ENCODE measurements at places on chromosomes 12 and 14.

- DNase-seq = peak; percentile 43
Observed at GRCh38 chr12:42507565-42507964, 82.0 kb downstream of the PRICKLE1 start.

- no peak for DNase-seq
Observed at GRCh38 chr14:76012354-76012753, 26.8 kb downstream of the IFT43 start.

- no peak for DNase-seq
Observed at GRCh38 chr14:102804858-102805257, 27.6 kb downstream of the TRAF3 start.

- DNase-seq = no peak
Observed at GRCh38 chr14:21197418-21198205, 41.7 kb upstream of the OR5AU1 start.

GRCh38 chr14:72945356-72946027 lies 19.2 kb downstream of the DCAF4 start:
- DNase-seq = no peak

DNA sequence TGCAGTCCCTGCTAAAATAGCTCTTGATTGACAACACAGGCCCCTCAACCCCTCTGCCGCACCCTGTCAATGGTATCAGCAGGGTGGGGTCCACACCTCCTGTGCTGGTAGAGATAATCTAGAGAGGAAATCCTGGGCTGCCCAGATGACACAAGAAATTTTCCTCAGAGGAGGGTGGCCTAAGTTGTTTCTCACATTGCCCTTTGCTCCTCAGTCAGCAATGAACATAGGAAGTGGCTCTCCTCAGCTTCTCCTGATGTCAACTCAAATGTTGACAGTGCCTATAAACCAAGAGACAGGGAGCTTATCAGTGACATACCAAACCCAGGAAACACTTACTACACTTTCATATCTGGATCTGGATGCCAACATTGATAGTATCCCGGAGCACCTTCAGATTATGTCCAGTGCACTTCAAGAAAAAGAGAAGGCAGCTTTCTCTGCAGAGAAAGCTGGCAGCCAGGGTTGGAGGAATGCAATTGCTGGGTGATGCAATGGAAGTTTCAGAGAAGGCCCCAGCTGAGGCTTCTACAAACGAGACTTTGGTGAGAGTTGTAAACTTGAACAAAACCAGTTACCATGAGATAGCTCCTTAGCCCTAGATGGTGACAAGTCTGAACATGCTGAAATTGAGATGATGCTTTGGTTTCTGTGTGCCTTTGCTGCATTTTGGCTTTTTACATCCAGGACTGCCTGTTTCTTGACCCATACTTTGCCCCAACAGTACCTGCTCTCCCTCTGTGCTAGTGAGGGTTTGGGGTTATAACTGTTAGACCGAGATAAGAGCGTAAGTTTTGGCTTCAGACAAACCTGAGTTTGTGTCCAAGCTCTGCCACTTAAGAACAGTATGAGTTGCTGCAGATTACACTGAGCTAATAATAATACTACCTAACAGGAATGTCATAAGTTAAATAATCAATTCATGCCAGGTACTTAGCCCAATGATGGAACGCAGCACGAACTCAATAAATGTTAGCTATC lies 183.5 kb downstream of the NUAK1 start:
- DNase-seq = no peak

DNA sequence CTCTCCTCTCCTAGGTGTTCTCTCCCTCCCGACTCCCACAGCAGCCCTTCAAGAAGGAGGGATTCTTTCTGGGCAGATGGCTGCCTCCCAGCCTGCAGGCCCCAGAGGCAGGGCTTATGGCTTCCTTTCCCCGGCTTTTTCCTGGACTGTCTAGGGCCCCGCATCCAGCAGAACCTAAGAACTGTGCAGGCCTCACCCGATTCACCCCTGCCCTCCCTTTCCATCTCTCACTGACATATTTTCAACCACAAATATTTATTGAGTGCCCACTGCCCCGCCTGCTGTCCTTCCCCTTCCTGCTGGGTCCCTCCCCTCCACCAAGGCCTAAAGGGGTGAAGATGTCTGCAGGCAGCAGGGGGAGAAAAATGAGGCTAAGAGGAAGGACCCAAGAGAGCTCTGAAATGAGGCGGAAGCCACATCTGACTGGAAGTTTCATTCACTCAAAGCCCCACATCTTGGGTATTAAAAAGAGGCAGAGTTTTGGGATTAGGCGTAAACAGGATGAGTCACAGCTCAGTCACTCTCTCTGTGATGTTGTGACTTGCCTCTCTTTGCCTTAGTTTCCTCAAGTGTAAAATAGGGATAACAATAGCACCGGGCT lies 2.9 kb downstream of the SCNN1A start:
- no peak for DNase-seq

- DNase-seq = peak; percentile 96
Observed at GRCh38 chr14:102437997-102438915, 71.3 kb downstream of the ANKRD9 start.

DNA sequence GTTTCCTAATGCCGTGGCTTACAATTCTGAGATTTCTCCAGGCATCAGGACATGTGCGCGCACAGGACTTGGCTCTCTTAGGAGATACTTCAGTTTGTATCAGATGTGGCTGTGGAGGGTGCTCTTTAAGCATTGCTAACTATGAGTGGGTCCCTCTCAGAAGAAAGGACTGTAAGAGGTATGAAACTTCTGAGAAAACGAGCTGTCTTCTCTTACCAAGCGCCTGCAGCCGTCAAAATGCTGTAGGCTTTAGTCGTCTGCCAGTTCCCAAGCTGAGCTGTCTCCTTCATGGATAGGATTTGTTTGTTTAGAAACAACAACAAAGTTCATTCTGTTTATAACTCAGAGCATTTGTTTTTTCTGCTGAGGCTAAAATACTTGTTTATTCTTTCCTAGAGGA lies 16.1 kb upstream of the MANSC4 start:
- DNase-seq = no peak

GRCh38 chr12:48572326-48572725 lies 2.5 kb upstream of the LALBA start:
- no peak for DNase-seq

- peak; percentile 70 for DNase-seq
Observed at GRCh38 chr14:103232031-103232808, 101.8 kb upstream of the EIF5 start.

DNA sequence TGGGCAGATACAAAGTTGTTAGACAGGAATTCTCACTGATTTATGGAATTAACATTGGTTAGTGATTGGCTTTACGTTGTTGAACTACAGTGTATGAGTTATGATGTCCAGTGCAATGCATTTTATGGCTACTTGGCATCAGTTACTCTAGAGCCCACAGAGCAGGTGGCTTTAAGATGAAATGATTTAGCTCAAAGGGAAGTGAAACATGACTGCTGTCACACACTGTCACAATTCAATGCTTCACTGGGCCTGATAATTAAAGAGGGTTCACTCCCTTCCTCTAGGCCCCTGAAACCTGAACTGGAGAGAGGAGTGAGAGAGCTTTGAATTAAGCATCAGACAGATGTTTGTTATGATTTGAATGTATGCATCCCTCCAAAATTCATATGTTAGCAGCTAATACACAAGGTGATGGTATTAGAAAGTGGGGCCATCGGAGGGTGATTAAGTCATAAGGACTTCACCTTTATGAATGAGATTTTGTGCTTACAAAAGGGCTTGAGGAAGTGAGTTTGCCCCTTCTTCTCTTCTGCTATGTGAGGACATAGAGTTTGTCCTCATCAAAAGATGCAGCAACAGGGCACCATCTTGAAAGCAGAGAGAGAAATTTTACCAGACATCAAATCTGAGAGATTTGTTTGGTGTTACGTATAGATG lies 175.8 kb upstream of the GRIN2B start:
- DNase-seq = no peak

DNA sequence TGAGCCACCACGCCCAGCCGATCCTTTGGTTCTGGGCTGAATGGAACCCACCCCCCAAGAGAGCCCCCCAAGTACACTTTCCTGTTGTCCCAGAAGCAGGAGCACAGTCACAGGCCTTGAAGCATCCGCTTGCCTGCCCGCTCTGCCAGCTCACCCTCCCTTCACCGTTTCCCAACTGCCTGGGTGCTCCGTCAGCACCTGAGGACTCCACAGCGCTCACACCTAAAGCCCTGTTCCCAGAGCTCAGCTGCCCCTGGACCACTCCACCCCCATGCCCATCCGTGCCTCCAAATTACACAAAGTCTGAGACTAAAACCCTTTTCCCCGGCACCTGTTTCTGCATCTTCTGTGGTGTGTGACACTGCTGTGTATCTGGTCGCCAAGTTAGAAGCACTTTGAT lies 44.3 kb upstream of the TRAF3 start:
- no peak for DNase-seq

- no peak for DNase-seq
Observed at GRCh38 chr12:112574896-112575558, 156.3 kb downstream of the PTPN11 start.

- DNase-seq = peak; percentile 22
Observed at GRCh38 chr12:29782871-29783772, 620 bp downstream of the TMTC1 start.

DNA sequence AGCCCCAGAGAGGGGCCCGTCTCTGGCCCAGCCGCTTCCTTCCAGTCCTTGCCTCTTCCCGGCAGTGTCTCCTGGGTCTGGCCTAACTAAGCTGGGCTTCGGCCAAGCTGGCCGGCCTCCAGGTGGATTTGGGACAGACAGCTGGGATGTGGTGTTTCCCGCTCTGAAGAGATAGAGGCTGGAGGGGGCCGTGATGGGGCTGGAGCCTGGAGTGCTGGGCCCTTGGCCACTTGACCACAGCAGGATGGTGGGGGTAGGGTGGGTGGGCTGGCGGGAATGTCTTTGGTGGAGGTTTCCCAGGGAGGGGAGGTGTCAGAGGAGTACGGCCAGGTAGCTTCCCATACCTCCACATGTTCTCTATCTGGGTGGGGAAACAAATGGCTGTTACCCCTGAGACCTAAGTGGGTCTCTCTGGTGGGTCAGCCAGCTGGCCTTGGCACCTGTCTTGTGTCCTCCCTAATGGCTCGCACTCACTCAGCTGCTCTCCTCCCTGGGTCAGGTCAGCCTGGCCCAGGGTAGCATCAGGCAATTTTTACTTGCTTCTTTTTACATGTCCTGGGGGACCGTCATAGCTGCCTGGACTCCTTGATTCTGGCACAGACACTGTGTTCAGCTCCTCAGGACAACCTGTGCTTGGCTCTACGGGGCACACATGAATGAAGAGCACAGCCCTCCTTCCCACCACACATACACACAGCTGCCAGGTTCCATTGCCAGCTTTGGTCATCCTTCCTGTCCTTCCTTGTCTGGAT lies 19.8 kb upstream of the PGF start:
- DNase-seq = no peak

GRCh38 chr14:35301735-35302528 lies 9.8 kb downstream of the PSMA6 start:
- no peak for DNase-seq

- DNase-seq = no peak
Observed at GRCh38 chr14:63867933-63868921, 15.4 kb downstream of the SYNE2 start.

GRCh38 chr12:48901278-48901677 lies 24.0 kb downstream of the FKBP11 start:
- no peak for DNase-seq

GRCh38 chr12:87687362-87687761 lies 341.8 kb downstream of the C12orf50 start:
- no peak for DNase-seq

- peak; percentile 16 for DNase-seq
Observed at GRCh38 chr14:105248368-105249181, at the start of gene BTBD6. TSS of gene BTBD6 (plus strand) at chr14:105248533. CDS start at chr14:105248712, 179 bp downstream.

DNA sequence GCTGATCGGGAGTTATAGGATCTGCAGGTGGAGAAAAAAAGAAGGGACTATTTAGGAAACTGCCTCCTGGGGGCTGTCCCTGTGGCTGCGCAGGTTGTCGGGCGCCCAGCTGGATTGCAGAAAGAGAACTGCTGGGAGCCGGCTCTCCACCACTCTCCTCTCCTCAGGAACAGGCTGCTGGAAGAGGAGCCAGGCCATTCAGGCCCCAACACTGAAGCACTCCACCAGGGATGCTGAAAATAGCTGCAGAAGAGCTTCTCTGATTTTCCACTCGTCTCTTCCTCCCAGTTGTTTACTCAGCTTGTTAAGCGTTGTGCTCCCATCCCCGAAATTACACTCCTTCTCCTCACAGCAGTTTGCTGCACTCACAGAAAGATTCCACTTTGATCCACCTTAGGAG lies 347.3 kb downstream of the GLT1D1 start:
- no peak for DNase-seq

DNA sequence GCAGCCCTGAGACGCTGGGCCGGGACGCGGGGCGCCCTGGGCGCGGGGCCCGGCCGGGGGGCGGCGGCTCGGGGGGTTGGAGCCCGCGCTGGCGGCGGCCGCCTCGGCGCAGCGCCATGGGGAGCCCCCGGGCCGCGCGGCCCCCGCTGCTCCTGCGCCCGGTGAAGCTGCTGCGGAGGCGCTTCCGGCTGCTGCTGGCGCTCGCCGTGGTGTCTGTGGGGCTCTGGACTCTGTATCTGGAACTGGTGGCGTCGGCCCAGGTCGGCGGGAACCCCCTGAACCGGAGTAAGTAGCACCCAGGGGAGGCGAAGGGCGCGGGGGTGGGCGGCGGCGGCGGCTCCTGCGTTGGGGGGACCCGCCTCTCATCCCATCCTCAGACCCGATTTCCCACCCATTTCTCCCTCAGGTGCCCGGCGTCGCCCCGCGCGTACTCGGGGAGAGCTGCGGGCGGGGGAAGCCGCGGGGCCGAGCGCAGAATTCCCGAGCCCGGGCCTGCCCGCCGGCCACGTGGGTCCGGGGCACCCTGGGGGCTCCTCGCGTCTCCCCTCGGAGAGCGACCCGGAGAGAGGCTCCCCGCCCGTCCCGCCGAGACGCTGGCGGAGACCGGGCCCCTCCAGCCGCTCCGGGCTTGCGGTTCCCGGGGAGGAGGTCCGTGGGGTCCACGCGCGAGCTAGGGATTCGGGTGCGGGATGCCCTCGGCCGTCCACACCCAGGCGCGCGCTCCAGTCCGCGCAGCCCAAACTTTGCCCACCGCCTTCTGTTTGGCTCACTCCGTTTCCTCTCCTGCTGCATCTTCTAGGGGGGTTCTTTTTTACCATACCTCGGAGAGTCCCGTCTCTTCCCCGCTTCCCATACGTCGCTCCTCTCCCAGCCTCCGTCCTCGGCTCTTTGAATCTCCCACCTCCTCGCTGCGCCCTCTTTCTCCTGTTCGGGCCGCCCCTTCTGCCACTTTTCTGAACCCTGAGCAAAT lies 807 bp downstream of the B4GALNT3 start:
- DNase-seq = no peak

- DNase-seq = no peak
Observed at GRCh38 chr12:10154145-10154496, 17.8 kb downstream of the OLR1 start.

GRCh38 chr12:115404761-115405470 lies 720.9 kb upstream of the TBX3 start:
- DNase-seq = no peak

Data from NCI-H1694 treated with DMSO at 0.1 percent for 48 hours (cell line).